CD4-positive, alpha-beta T cell treated with Interferon alpha-2 for 1 hour (primary cell): ENCODE measurements at places on chromosomes 1 and 21.

- peak; percentile 20 for DNase-seq
These were observed 22.5 kb downstream of the NTMT2 start for GRCh38 chr1:170168265-170168664.

- no peak for DNase-seq
These were observed 17.9 kb downstream of the SIM2 start for GRCh38 chr21:36716836-36717235.

DNA sequence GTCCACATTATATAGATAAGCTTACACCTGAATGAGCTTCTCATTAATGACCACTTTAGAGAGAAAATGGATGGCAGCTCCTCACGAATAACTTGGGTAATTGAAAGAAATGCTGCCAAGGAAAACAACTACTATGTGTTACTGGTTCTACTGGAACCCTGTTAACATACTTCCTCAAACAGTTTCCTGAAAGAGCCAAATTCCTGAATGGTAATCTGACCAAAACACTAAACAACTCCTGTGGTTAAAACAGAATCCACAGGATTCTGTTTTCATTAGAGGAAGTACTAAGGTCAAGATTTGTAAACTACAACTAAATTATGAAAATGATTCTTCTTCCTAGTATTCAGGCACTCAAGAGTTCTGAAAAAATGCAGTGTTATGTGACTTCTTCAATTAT lies 107.2 kb downstream of the DNM3 start:
- no peak for DNase-seq

DNA sequence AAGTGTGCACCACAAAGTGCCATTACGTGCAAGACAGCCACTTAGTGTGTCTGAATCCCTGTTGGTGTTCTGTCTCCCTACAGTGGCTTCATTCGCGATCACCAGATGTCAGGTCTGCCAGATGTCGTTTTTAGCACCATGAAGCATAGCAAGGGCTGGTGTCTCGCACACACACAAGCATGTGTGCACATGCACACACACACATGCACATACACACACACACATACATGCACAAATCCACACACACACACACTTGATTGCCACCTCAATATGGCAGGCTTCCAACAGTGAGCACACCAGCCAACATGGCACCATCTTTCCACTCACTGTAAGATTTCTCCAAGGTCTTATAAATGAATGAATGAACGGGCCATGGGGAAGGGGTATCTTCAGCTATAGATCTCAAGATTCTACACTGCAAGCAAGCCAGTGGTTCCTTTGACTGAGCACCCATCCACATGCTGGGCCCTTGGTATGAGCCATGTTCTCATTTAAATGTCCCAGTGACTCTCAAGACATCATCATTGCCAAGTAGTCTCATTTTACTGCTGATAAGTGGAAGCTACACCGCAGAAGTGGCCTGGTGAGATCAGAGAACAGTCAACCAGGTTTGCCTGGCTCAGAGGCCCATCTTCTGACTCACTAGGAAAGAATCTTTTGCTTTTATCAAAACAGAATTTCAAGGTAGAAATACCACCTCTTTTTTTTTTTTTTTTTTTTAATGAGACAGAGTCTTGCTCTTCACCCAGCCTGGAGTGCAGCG lies 84.9 kb downstream of the SIM2 start:
- DNase-seq, result no peak

- DNase-seq, result no peak
These were observed 8.7 kb upstream of the SFPQ start for GRCh38 chr1:35201631-35202030.

- no peak for DNase-seq
These were observed 5.8 kb downstream of the HAO2 start for GRCh38 chr1:119374208-119374874.
